Fibroblast of skin of left biceps (primary cell): ENCODE measurements at places on chromosomes 16 and 17.

DNA sequence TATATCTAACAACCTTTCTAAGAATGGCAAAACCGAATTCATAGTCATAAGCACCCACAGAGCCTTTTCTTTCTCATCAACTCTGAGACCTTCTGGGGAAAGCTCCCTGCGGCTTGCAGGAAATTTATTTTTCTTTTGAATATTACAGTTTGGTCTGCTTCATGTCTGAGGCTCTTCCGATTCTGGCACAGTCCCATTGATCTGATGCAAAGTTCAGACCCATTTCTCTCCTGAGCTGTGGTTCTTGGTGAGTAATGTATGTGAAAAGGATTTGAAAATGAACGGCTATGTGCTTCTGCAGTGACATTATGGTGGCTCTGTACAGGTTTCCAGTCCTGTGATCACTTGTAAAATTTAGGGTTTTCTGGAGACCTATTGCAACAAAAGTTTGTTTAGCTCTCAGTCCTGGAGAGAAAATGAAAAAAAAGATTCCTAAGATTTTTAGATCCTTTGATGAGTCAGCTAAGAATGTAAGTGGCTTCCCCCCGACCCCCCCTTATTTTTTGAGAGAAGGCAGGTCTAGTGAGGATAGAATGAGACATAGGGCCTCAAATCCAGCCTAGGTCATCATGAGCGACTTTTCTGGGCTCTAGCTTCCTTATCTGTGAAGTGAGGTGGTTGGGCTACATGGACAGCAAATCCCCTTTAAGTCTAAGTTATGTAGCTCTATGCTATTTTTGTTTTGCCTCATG lies 4.6 kb downstream of the GAN start:
- DNase-seq: peak; percentile 30

DNA sequence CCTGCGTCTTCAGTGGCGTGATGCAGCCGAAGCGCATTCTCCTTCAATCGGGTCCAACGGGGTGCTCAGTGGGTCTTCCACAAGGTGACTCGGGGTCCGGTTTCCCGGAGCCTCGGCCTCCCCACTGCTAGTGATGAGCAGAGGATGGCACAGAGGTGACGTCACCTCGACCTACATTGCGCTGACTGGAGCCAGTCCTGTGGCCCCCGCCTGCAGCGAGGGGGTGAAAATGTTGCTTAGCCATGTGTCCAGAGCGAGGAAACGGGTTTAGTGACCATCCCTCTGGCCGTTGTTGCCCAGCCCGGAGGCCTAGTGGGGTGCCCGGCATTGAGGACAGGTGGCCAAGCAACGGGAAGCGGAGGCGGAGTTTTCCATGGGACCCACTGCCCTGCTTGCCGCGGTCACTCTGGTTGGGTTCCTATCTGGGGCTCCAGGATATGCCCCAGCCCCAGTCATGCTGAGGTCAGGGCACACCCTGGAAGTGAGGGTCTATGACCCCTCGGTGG lies 190.6 kb upstream of the CIBAR2 start:
- DNase-seq: no peak

DNA sequence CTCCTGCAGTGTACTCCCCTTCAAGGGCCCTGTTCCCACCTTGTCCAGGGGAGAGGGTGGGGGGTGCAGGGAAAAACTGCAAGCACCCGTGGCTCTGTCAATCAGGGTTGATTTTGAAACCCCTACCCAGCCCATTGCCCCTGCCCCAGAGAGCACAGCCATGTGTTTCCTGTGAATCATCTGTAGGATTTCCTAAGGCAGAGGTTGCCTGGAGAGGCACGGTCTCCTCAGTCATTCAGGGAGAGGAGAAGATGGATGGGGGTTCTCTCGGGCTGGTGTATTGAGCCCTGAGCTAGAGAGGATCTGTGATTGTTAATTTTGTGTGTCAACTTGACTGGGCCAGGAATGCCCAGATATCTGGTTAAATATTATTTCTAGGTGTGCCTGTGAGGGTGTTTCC lies 3.5 kb upstream of the AGRP start:
- no peak for DNase-seq

GRCh38 chr17:71024172-71024571 lies 854.8 kb downstream of the KCNJ2 start:
- DNase-seq: no peak

DNA sequence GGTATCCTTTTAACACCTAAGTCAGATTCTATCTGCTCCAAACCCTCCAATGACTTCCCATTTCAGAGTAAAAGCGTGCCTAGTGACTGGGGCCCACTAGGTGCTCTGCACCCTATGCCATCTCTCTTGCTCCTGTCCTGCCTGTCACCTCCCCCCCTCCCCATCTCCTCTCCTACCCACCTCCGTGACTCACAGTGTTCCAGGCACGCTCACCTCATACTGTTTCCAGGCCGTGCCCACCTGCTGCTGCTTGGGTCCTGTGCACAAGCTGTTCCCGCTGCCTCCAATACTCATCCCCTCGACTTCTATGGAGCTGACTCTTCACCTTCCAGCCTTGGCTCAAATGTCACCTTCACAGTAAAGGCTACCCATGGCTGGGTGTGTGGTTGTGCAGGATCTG lies 21.7 kb downstream of the DNAH3 start:
- DNase-seq: no peak

DNA sequence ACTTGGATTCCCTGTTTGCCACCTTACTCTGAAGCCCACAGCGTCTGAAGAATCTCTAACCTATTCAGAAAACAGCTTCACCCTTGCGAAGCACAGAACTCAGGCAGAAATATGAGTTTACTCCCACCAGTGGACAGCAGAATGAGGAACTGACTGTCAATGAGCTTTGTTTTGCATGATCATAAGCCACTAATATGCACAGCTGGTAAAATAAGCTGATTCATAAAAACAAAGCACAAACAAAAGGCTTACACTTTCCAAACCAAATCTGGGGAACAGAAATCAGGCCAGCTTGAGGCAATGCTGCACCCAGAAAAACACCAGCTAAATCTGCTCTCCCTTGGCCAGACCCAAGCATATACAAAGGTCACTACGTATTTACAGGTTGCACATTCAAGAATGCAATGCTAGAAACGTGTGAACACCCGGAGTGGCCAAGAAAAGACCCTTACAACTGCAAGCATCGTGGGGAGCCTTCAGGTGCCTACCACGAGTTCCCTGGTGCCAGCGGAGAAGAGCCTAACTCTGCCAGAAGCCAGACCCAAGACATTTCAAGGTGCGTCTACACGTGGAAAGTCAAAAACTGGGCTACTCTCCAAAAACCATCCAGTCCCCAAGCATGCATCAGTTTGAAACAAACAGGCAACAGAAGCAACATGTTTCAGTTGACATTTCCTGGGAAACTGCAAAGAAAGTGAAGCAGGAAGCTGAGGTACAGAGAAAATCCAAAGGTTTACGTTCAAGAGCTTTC lies 207.1 kb downstream of the ZFHX3 start:
- no peak for DNase-seq

DNA sequence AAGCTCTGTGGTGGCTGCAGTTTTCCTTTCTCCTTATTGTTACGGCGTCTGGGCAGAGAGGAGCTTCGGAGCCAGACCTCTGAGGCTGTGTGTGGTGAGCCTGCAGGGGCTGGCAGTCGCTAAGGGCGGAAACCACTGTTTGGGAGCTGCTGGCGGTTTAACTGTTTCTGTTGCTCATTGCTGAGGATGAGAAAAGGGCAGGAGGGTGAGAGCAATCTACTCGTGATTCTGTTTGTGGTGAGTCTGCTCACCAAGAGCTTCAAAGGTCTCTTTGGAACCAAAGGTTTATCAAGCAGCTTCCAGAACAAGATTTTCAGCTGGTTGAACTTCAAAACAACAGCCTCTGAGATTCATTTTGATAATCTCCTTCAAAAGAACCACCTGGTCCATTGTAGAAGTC lies 143.9 kb downstream of the ANKFN1 start:
- DNase-seq: no peak

- DNase-seq: no peak
These were observed 263.2 kb downstream of the WWOX start for GRCh38 chr16:78362524-78363135.

DNA sequence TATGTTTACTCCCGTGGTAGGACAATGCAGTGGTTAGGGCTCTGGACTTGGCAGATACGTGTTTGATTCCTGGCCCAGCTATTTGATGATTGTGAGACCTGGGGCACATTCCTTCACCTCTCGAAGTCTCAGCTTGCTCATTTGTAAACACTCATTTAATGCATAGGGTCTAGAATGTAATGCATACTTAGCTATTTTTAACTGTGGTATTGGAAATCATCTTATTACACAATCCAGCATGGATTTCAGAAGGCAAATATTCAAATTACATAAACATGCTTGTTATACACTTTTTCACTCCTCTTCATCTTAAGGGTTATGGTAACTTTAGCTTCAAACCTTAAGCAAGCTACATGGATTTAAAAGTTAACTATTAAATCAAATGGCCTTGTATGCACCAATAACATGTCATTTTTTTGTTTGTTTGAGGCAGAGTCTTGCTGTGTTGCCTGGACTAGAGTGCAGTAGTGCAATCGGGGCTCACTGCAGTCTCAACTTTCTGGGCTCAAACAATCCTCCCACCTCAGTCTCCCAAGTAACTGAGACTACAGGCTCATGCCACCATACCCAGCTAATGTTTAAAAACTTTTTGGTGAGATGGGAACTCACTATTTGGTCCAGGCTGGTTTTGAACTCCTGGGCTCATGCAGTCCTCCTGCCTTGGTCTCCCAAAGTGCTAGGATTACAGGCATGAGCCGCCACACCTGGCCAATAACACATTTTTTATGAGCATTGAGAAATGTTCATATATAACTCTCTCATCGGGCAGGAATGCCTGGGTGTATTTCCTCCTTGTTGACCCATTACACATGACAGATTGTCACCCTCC lies 52.5 kb downstream of the VAT1L start:
- DNase-seq: peak; percentile 64
